MCF 10A (cell line): ENCODE measurements at places on chromosomes 12 and 14. TPM values are rescaled to one million over a fixed set of nuclear protein-coding genes. Genes with fewer than 3 reads are reported as not detected.

The TMTC1 gene
- total RNA-seq, result 100 and 109 TPM in 2 replicates

The GXYLT1 gene
- total RNA-seq, result 12.4 and 14.6 TPM in 2 replicates

The DPPA3 gene
- not detected in 2 replicates for total RNA-seq

The CACNA2D4 gene
- not detected in 2 replicates for total RNA-seq

The TROAP gene
- total RNA-seq, result 30.8 and 41.9 TPM in 2 replicates

The KRT6A gene
- 1,403 and 1,688 TPM in 2 replicates for total RNA-seq

The RNASE3 gene
- not detected in 2 replicates for total RNA-seq

The ALDH1L2 gene
- 165 TPM in 2 replicates for total RNA-seq

The C14orf132 gene
- not detected in 2 replicates for total RNA-seq

The LRP6 gene
- 24.9 and 27.6 TPM in 2 replicates for total RNA-seq

The CHMP4A gene
- total RNA-seq, result 88.6 and 99.0 TPM in 2 replicates

The RNASE4 gene
- total RNA-seq, result 1.2 and 2.4 TPM in 2 replicates

The BCL2L14 gene
- not detected in 2 replicates for total RNA-seq
